ENCODE measurements at places on chromosomes 2 and 18. TPM values are rescaled to one million over a fixed set of nuclear protein-coding genes. Genes with fewer than 3 reads are reported as not detected.

DNA sequence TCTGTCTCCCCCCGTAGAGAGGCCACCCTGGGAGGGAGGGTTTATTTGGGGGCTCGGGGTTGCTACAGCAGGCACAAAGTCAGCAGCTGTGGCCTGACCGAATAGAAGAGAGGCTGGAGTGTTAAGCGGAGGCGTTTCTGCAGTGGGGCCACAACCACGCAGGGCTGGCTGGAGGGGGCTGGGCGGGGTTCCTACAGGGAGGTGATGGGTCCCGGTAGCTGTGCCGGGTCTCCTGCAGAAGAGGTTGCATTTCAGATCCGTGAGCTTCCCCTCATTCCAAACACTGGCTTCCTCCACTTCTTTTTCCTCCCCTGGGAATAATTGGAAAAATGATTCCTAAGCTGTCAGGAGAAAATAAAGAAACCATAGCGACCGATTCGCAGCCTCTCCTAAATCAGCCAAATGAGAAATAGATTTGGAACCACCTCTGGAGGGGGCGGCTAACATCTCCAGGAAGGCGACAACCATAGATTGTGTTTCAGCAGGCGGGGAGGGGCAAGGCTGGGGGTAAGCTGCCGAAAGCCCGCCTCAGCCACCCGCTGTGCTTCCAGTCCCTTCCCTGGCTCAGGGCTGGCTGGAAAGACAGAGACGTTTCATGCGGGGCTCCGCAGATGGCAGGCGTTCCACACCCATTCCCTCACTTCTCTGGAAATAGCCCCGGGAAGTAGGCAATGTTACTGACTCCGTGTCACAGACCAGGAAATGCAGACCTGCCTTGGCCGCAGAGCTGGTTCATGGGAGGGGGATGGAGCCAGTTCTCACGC is 85.6 kb upstream of the TAF1B start:
- no peak overlapping the region for H3K4me3 ChIP-seq
- H3K4me1 ChIP-seq: peaks cover 30% of the 10 kb centered on the region
- H3K27ac ChIP-seq: no peak overlapping the region
- H3K36me3 ChIP-seq: no peaks in the 10 kb centered on the region
- H3K27me3 ChIP-seq: no peaks in the 10 kb centered on the region
- peak; percentile 46 for DNase-seq

- H3K4me3 ChIP-seq: no peak overlapping the region
- no peak overlapping the region for H3K27ac ChIP-seq
- no peaks in the 10 kb centered on the region for H3K36me3 ChIP-seq
- H3K4me1 ChIP-seq: no peaks in the 10 kb centered on the region
- no peak for DNase-seq
- H3K27me3 ChIP-seq: no peaks in the 10 kb centered on the region
Measured at GRCh38 chr2:101912545-101912944, 79.2 kb upstream of the IL1R2 start.

GRCh38 chr2:37819186-37819585 is 105.9 kb upstream of the RMDN2 start:
- no peaks in the 10 kb centered on the region for H3K27me3 ChIP-seq
- H3K4me1 ChIP-seq: no peaks in the 10 kb centered on the region
- no peaks in the 10 kb centered on the region for H3K36me3 ChIP-seq
- DNase-seq: no peak

DNA sequence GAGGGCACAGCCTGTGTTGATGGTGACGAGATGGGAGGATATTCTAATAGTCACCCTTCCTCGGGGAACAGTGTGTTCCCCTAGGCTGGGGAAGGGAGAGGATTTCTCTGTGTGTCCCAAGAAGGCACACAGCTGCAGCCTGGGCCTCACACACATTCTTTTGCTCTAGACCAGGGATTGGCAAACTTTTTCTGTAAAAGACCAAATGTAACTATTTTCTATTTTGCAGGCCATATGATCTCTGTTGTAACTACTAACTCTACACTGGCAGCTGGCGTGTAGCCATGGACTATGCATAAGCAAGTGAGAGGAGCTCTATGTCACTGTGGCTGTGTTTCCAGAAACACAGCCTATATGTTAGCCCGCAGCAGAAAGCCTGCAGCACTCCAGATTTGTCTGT is 65.8 kb downstream of the ARHGAP28 start:
- no peaks in the 10 kb centered on the region for H3K4me1 ChIP-seq
- no peaks in the 10 kb centered on the region for H3K36me3 ChIP-seq
- no peaks in the 10 kb centered on the region for H3K27me3 ChIP-seq

- H3K27ac ChIP-seq: no peak overlapping the region
- DNase-seq: no peak
- no peaks in the 10 kb centered on the region for H3K4me1 ChIP-seq
- H3K36me3 ChIP-seq: no peaks in the 10 kb centered on the region
- no peak overlapping the region for H3K4me3 ChIP-seq
Measured at GRCh38 chr2:3956892-3957291, 253.5 kb downstream of the DCDC2C start.

THUMPD2 gene
- 6.5 TPM for polyA plus RNA-seq

Data from small intestine (tissue), 16 donors.